ENCODE measurements at places on chromosomes 3 and 15.

DNA sequence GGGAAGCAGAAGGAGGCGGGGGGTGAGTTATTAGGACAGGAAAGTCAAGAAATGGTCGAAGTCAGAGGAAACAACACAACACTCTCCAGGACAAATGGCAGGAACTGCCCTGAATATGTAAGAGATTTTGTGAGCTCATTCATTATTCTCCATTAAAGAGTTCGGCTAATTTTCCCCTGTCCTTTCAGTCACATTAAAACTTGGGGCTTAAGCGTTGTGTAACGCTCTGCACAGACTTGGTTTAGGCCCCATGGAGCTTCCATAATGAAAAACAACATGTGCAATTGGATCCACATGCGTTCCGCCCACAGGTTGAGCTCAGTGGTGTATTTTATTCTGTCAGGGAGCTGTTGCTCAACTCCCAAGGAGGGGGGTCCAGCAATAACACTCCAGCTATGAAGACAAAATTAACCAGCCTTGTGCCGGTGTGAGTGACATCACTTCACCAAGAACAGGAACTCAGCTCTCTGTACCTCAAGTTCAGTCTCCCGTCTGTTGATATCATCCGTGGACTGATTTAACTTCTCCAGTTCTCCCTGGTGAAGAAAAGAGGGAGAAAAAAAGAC is 2.3 kb downstream of the SH3BP5 start:
- DNase-seq, result no peak

- DNase-seq, result peak; percentile 35
Measured at GRCh38 chr3:187746442-187747281, 1.4 kb upstream of the BCL6 start.

GRCh38 chr15:31473385-31474058 is 146.9 kb downstream of the KLF13 start:
- no peak for DNase-seq

DNA sequence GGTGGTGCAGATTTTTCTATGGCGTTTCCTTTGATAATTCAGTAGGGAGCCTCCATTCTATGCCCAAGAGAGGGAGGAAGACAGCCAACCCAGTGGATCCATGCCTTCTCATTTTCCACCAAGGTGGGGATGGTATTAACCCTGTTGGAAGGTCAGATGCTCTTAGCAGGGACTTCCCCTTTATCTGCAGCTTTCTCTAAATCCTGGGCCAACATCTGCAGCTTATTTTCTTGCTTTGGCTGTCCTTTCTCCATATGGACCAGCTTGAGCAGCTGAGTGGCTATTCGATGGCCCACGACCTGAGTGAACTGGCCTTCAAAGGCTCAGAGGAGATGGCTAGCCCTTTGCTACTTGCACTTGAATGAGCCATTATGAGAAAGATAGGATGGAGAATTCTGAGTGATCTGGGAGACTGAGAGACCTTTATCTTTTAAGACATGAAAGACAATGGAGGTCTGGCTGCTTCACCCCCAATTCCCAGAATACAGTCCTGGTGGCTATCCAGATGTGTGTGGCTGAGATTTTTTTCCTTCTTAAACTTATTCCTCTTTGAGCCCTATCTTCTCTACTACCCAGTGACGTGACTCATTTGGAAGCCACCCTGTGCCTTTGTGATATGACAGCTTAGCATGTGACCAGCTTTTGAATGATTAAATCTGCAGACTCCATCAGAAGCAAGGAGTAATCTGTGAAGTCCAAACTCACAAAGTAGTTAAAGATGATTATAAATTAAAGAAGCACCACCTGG is 39.6 kb upstream of the TRAK1 start:
- no peak for DNase-seq

- DNase-seq, result no peak
Measured at GRCh38 chr15:67998599-67999133, 55.4 kb upstream of the PIAS1 start.

- DNase-seq, result peak; percentile 79
Measured at GRCh38 chr15:63860155-63860554, 26.4 kb upstream of the HERC1 start.

GRCh38 chr15:55008421-55008820 is 188.3 kb downstream of the RSL24D1 start:
- no peak for DNase-seq

DNA sequence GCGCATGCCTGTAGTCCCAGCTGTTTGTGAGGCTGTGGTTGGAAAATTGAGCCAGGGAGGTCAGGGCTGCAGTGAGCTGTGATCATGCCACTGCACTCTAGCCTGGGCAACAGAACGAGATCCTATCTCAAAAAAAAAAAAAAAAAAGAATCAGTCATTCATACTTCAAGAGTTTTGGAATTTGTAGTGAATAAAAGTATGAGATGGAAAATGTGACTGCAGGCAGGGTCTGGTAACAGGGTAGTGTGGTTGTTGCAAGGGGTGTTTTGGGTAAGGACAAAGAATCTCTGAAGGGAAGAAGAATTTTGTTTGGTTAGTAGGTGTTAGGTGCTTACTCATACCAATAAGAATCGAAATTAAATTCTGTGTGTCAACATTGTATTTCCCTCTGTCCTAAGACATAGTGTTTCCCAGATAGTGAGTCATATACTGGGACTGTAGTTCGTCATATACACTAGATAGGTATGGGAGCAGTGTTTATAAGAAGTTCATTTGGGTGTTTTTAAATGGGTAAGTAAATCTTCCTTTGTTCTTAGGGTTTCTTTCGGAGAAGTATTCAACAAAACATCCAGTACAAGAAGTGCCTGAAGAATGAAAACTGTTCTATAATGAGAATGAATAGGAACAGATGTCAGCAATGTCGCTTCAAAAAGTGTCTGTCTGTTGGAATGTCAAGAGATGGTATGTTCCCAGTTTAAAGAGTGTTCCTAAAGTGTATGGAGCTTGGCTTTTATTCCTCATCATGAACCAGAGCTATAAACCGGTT is 14.2 kb downstream of the NR1D2 start:
- no peak for DNase-seq

DNA sequence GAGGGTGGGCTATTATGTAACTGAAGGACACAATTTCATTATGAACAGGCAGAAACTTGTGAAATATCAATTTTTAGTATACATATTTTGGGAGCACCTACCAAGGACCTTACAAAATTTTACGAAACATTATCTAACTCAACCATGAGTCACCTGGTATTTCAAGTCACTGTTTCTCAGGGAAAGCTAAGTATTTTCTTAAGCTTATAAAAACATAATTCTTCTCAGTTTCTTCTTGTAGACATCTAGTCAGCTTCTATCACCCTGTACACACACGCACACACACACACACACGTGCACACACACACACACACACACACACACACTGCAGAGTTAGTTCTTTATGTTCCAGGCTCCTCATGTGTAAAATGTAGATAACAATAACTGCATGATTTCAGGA is 658.3 kb downstream of the TUSC7 start:
- DNase-seq, result no peak

- no peak for DNase-seq
Measured at GRCh38 chr15:66621491-66622467, 56.0 kb upstream of the LCTL start.

DNA sequence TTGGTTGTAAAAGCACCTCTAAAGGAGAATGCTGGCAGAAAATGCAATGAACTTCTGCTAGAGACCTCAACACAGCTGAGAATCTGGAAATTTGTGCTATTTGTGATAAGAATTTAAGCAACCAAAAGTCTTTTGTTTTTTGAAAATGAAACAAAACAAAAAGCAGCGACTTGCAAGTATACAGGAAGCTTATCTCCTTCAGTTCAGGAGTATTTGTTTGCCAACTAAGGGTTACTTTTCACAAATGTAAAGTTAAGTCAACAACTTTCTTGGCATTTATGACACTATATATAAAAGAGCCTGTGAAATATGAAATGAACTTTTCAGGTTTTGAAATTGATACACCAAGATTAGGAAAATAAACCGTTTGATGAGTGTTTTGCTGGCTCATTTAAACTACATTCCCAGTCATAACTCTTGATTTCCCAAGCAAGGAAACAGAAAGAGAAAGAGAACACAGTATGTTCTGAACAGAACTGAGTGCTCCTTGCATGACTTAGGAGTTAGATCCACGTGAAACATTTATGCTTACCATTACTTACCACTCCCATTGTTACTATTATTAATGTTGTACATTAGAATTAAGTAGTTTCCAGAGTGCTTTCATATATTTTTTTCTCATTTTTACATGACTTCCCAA is 92.3 kb upstream of the COL8A1 start:
- DNase-seq, result no peak

GRCh38 chr3:166810741-166811445 is 569.2 kb downstream of the ZBBX start:
- DNase-seq, result no peak

- no peak for DNase-seq
Measured at GRCh38 chr15:59516655-59517461, 78.9 kb downstream of the FAM81A start.

DNA sequence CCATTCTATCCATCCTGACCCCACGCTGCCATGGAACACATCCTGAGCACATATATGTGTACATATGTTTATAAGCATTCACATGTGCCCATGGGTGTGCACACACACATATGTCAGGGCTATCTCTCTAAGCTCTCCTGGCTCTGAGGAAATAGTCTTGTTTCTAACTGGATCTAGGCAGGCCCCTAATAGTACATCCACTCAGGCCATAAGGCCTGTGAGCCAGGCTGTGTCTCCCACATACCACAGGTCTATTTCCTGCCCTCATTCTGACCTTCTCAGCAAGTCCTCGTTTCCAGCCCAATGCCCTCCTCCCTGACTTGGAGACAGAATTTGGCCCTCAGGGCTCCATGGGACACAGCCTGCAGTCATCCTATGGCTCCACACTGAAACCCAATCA is 284.8 kb upstream of the CTNNB1 start:
- no peak for DNase-seq

- DNase-seq, result no peak
Measured at GRCh38 chr15:56076640-56077039, 83.2 kb upstream of the NEDD4 start.

All from CD4-positive, alpha-beta T cell treated with Interleukin-17A for 1 hour (primary cell).